Posterior vena cava (tissue), 2 donors: ENCODE measurements at places on chromosomes 13 and 19.

- no peak for DNase-seq
These were observed 51.5 kb upstream of the GTF3A start for GRCh38 chr13:27372896-27373295.

DNA sequence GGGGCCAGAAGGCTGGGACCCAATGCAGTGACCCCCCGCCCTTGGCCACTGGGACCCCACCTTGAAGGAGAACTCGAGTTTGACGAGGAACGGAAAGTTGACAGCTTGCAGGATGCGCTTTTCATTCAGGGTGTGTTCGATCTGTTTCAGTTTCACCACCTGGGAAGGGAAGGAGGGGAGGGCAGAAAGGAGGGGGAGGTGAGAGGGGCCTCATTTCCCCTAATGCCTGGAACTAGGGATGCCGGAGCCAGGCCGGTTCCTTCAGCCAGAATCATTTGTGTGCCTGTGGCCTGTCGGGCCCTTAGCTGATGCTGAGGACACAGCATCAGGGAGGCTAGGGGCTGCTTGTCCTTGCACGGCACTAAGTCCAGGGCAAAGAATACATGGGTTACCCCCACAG lies 12.2 kb upstream of the SAMD1 start:
- DNase-seq: no peak

GRCh38 chr13:79194727-79195126 lies 211.3 kb downstream of the RBM26 start:
- DNase-seq: no peak

DNA sequence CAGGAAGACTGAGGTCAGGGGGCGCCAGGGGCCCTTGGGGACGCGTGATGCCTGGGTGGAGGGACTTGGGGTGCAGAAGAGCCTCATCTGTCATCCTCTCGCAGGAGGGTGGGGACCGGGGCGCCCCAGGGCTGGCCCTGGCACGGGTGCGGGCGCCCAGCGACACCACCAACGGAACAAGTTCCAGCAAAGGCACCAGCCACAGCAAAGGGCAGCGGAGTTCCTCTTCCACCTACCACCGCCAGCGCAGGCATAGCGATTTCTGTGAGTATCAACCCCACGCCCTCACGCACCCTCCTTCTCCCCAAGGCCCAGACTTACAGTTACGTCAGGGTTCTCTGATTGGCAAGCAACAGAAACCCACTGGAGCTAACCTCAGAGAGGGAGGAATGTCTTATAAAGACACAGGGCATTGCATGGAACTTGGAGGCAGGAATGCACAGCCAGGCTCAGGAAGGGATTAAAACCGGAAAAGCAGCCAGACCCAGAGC lies 29.4 kb downstream of the MARK4 start:
- DNase-seq: no peak

- DNase-seq: no peak
These were observed 15.1 kb downstream of the PLPP2 start for GRCh38 chr19:275958-276646.
